Muscle of leg (tissue), 16 donors: ENCODE measurements at places on chromosomes 1 and 21. TPM values are rescaled to one million over a fixed set of nuclear protein-coding genes. Genes with fewer than 3 reads are reported as not detected.

Gene VANGL2
- total RNA-seq, result 2.3 TPM

Gene OR2L3
- total RNA-seq, result not detected

Gene ANKRD35
- total RNA-seq, result 2.2 TPM

Gene FAM163A
- 0.31 TPM for total RNA-seq

Gene KIF26B
- total RNA-seq, result 0.89 TPM

Gene SLC30A10
- 0.71 TPM for total RNA-seq

Gene GREM2
- 2.0 TPM for total RNA-seq

Gene INAVA
- total RNA-seq, result 1.2 TPM

GRCh38 chr1:1237874-1238701 is 6.1 kb downstream of the B3GALT6 start:
- H3K27me3 ChIP-seq, result peaks cover 40% of the 10 kb centered on the region
- H3K36me3 ChIP-seq, result peaks cover 18% of the 10 kb centered on the region
- peaks cover 51% of the 10 kb centered on the region for H3K4me1 ChIP-seq
- H3K4me3 ChIP-seq, result no peak overlapping the region

- no peaks in the 10 kb centered on the region for H3K27me3 ChIP-seq
- H3K36me3 ChIP-seq, result no peaks in the 10 kb centered on the region
- peak overlapping the region; percentile 98 for H3K27ac ChIP-seq
- H3K4me3 ChIP-seq, result peak overlapping the region; percentile 8
- peak; percentile 86 for DNase-seq
These were observed 26.4 kb downstream of the ABCA4 start for GRCh38 chr1:94094469-94095111.

- peaks cover 9% of the 10 kb centered on the region for H3K4me1 ChIP-seq
- no peak overlapping the region for H3K4me3 ChIP-seq
- peak; percentile 86 for DNase-seq
- H3K27me3 ChIP-seq, result peaks cover 15% of the 10 kb centered on the region
These were observed 68.0 kb downstream of the LMX1A start for GRCh38 chr1:165288350-165289120.

DNA sequence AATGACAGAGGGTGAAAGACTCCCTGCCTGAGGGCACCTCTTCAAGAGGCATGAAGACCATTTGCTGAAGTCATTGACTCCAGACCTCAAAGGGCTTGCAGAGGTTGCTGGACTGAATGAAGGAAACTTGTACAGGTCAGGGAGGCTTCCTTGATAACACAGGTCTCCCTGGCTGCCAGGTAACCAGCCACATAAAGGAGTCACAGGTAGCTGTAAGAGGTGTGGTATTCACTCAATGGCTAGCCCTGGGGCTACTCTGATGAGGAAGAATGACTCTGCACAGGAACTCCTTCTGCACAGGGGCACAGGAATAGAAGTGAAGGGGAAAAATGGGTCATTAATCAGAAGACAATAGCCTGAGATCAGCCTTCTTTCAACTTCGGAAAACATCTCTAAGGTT is 187.5 kb downstream of the LMX1A start:
- H3K36me3 ChIP-seq, result no peaks in the 10 kb centered on the region
- H3K27me3 ChIP-seq, result no peaks in the 10 kb centered on the region
- no peak for DNase-seq
- H3K27ac ChIP-seq, result no peak overlapping the region
- H3K4me3 ChIP-seq, result no peak overlapping the region
- no peaks in the 10 kb centered on the region for H3K4me1 ChIP-seq

DNA sequence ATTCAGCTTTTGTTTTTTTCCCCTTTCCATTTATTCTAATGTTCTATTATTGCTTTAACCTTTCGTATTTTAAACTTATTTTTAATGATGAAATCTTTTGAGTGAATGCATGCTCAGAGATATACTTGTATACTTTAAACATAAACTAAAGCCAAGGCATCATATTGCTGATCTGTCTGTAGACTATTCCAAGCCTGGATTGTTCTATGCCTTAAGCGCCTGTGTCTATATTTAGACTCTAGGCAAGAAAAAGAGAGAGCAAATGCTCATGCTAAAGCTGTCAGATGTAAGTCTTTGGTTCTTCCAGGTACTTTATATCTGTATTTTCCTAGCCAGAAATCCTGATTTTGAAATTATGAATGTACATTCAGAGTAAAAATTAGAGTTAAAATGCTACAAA is 14.4 kb downstream of the SH3GLB1 start:
- no peak overlapping the region for H3K27ac ChIP-seq
- H3K27me3 ChIP-seq, result no peaks in the 10 kb centered on the region
- H3K4me1 ChIP-seq, result no peaks in the 10 kb centered on the region
- H3K4me3 ChIP-seq, result no peak overlapping the region
- DNase-seq, result peak; percentile 49
- H3K36me3 ChIP-seq, result peaks cover 13% of the 10 kb centered on the region

DNA sequence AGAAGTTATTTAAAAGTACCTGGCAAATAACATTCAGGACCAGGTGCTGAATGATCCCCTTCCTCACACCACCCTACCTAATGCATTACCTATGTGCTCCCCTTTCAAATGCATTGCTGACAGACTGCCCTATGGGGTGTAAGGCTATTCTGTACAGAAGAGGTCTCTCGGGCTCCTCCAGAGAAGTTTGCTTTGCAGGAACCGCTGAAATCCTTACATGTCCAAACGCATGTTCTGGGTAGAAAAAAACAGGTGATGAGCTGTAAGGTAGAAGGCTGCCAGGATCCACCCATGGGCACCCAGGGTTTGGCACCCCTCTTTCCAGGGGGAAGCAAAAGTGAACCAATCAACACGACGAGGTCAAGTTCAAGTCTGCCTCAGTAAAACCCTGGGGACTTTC is 58.3 kb upstream of the TARBP1 start:
- H3K4me3 ChIP-seq, result no peak overlapping the region
- peak; percentile 26 for DNase-seq
- H3K36me3 ChIP-seq, result no peaks in the 10 kb centered on the region

- H3K27me3 ChIP-seq, result no peaks in the 10 kb centered on the region
- H3K4me1 ChIP-seq, result peaks cover 4% of the 10 kb centered on the region
- H3K27ac ChIP-seq, result no peak overlapping the region
- no peak for DNase-seq
- no peak overlapping the region for H3K4me3 ChIP-seq
These were observed 68.5 kb downstream of the BACE2 start for GRCh38 chr21:41236352-41236973.

DNA sequence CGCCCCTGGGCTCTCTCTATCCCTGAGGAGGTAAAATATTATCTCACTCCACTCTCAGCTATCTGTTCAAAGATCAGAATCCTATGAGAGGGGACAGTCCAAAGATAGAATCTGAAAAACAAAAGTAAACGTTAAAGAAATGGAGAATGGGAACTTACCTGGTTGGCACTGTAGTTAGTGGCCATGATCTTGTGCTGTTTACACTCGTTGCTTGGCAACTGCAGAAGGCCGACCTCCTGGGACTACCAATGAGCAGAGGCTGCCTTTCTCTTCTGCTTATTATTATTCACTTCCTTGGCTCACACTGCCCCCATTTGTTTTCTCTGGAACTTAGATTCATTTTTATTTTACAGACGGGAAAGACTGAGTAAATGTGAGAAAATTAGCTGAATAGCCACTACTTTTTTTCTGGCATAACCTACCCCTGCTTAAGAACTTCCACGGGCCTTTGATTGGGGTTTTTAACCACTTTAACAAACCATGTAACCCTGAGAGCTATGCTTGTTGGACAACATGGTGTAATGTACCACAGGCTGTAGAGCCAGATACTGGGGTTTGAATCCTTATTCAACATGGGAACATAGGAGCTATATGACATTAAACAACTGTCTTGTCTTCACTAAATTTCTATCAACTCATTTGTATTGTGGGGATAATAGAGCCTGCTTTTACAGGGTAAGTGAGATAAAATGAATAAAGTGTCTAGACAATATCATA is at the start of gene CFAP126:
TSS of gene CFAP126 (minus strand) at position 193 of the 717 bp plus-strand sequence. CDS start at position 185, 8 bp downstream.
- no peaks in the 10 kb centered on the region for H3K4me1 ChIP-seq
- peak; percentile 80 for DNase-seq
- H3K27me3 ChIP-seq, result no peaks in the 10 kb centered on the region
- peaks cover 30% of the 10 kb centered on the region for H3K36me3 ChIP-seq
- no peak within 1 kb of the TSS for H3K27ac ChIP-seq

- no peaks in the 10 kb centered on the region for H3K36me3 ChIP-seq
- H3K27ac ChIP-seq, result no peak overlapping the region
- no peaks in the 10 kb centered on the region for H3K27me3 ChIP-seq
- no peak for DNase-seq
These were observed 71.6 kb downstream of the SH3BGR start for GRCh38 chr21:39523399-39523798.

DNA sequence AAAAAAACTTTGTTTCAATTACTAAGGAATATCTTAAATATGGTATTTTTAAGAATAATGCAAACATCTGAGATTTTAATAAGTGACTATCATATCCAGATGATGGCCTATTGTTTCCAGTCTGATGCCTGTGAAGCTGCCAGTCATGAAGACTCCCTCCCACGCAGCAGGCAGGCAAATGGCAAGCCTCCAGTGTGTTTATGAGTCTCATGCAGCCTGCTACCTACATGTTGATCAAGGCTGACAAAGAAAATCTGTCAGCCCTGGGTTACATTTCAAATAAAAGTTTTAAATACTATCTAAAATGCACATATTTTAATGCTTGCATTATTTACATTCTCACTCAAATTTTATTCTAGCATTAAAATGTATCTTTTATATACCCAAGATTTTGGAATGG is 137.6 kb upstream of the RNPC3 start:
- no peak overlapping the region for H3K4me3 ChIP-seq
- H3K27me3 ChIP-seq, result no peaks in the 10 kb centered on the region
- no peak overlapping the region for H3K27ac ChIP-seq
- no peak for DNase-seq

- no peak overlapping the region for H3K4me3 ChIP-seq
- DNase-seq, result no peak
- no peaks in the 10 kb centered on the region for H3K36me3 ChIP-seq
- H3K4me1 ChIP-seq, result no peaks in the 10 kb centered on the region
These were observed 74.4 kb downstream of the DUSP10 start for GRCh38 chr1:221667504-221667903.

- no peak overlapping the region for H3K27ac ChIP-seq
- H3K36me3 ChIP-seq, result no peaks in the 10 kb centered on the region
- no peaks in the 10 kb centered on the region for H3K27me3 ChIP-seq
- H3K4me3 ChIP-seq, result no peak overlapping the region
- H3K4me1 ChIP-seq, result no peaks in the 10 kb centered on the region
- DNase-seq, result no peak
These were observed 178.5 kb upstream of the DEPDC1 start for GRCh38 chr1:68675336-68675735.
